ENCODE measurements at places on chromosomes 5 and 9.

- peak; percentile 95 for DNase-seq
Observed at GRCh38 chr9:69283003-69283402, 42.0 kb upstream of the ENTREP1 start.

- no peak for DNase-seq
Observed at GRCh38 chr9:5511476-5511875, 1.1 kb downstream of the PDCD1LG2 start.

- no peak for DNase-seq
Observed at GRCh38 chr5:127210042-127210441, 80.6 kb upstream of the MEGF10 start.

DNA sequence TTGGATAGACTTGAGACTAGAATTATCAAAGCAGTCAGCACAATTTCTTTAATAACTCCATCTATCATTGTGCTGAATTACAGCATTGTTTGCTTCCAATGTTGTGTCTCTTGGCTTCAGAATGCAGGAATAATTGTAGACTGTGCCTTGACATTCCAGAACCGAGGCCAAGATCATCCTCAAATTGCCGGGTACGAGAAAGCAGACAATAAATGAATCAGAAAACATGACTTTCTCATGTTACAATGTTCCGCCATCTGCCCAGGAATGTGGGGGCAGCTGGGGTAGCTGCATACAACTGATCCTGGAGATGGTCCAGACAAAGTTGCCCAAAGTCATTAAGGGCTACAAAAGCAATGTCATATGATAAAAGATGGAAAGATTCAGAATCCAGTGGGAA is 206.2 kb upstream of the SGCD start:
- DNase-seq, result no peak

DNA sequence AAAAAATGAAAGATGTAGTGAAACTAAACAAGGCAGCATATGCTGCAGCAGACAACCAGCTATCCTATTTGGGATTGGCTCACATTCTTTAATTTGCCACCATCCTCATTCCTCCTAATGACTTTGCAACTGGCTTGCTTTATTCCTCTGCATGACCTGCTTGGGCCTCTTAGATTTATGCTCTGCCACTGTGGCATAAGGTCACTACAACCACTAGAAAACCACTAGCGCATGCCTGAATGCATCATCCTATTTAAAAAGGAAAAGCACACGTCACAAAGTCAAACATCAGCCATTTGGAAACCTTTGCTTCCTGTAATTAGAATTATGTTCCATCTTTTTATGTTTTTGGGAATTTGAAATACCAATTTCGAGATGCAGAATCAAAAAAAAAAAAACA is 40.8 kb upstream of the CCDC152 start:
- DNase-seq, result no peak

- DNase-seq, result peak; percentile 66
Observed at GRCh38 chr9:127451858-127452656, 747 bp downstream of the LRSAM1 start.

GRCh38 chr9:20295555-20295954 is 326.7 kb downstream of the MLLT3 start:
- DNase-seq, result no peak

- DNase-seq, result peak; percentile 46
Observed at GRCh38 chr5:37272511-37272910, 23.3 kb upstream of the CPLANE1 start.

Data from HAP-1 (cell line).